ENCODE measurements at places on chromosomes 2 and 18.

DNA sequence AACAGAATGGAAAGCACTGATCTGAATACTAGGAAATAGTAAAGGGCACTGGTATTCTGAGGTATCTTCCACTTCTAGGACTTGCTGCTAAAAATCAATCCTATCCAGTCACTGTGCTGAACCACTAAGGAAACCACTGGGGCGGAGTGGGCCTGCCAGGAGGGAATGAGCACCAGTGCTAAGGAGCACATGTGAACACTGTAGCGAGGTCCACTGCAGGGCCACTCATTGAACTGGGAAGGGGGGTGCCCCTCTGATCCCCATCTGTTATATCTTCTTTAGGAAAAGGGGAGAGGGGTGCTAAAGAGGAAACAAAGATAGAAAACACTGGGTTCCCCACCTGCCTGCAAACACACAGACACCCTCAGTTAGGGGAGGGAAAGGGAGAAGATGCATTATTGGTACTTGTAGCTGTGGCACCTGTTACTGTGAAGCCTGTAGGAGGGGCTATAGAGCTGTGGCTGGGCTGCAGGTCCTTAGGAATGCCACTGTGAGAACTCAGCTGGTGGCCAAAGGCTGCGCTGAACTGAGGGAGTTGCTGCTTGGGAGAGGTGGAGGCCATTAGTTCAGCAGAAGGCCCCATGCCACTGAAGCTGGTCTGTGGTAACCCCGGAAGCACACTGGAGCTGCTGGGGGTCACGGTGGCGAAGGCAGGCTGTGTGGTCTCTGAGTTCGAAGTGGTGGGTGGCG lies 81.8 kb downstream of the INO80D start:
- no peak for DNase-seq

GRCh38 chr2:157438863-157439823 lies 4.7 kb downstream of the CYTIP start:
- no peak for DNase-seq

GRCh38 chr2:139214801-139215200 lies 434.6 kb upstream of the NXPH2 start:
- DNase-seq, result no peak

GRCh38 chr2:204472375-204472774 lies 72.9 kb upstream of the PARD3B start:
- DNase-seq, result no peak

GRCh38 chr2:88590998-88591613 lies 36.2 kb downstream of the EIF2AK3 start:
- DNase-seq, result peak; percentile 16

DNA sequence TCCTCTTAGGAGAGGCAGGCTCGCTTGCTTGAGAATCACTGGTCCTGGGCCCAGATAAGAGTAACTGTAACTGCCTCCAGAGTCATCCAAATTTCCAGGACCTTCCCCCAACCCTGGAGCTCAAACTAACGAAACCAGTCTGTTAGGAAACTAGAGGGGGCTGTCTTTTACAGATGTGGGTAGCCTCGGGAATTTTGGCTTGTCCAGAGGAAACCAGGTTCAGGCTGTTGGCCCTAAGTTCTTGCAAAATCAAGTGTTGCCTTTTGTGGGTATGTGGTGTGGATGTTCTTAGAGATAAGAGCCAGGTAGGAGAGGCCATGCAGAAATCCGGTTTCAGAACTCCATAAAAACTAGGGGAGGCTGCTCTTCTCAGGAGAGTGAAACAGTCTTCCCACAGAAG lies 125.0 kb upstream of the DLX2 start:
- no peak for DNase-seq

All from HuH-7.5 (cell line).